ENCODE measurements at places on chromosomes 3 and 15. TPM values are rescaled to one million over a fixed set of nuclear protein-coding genes. Genes with fewer than 3 reads are reported as not detected.

The AGBL1 gene
- total RNA-seq, result not detected

- DNase-seq, result no peak
- H3K4me3 ChIP-seq, result no peak overlapping the region
- no peaks in the 10 kb centered on the region for H3K27me3 ChIP-seq
- H3K4me1 ChIP-seq, result peaks cover 14% of the 10 kb centered on the region
- no peak overlapping the region for H3K27ac ChIP-seq
- no peaks in the 10 kb centered on the region for H3K36me3 ChIP-seq
Measured at GRCh38 chr3:130895690-130896488, 2.0 kb downstream of the ATP2C1 start.

- DNase-seq, result no peak
- H3K27ac ChIP-seq, result no peak overlapping the region
- H3K27me3 ChIP-seq, result no peaks in the 10 kb centered on the region
- H3K4me3 ChIP-seq, result no peak overlapping the region
- H3K36me3 ChIP-seq, result peaks cover 50% of the 10 kb centered on the region
Measured at GRCh38 chr3:3170998-3171397, 8.5 kb downstream of the CRBN start.

DNA sequence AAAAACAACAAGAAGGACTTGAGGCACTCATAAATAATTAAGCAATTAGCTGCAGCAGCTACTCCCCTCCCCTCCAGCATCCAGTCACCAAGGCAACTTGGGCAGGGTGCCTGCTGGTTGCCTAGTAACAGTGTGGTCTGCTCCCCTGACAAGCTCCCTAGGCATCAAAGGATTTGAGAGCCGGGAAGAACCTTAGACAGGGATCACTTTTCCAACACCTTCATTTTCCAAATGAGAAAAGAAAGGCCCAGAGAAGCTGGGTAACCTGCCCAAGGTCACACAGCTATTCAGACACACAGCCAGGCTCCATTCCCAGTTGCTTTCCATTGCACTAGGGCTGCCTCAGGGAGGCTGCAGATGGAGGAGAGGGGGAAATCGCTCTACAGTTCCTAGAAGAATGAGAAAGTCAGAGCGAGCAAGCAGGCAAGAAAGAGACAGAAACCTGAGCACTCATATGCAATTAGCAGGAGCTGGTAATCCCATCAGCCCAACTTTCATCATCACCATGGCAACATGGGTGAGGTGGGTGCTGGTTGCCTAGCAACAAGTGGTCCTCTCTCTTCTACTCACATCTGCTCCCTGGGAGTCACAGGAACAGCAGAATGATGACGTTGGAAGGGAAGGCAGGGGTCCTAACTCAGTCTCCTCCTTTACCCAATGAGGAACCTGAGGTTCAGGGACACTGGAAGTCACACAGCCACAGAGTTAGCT, 3.6 kb upstream of the EIF4E3 start:
- no peaks in the 10 kb centered on the region for H3K36me3 ChIP-seq
- DNase-seq, result no peak
- peaks cover 15% of the 10 kb centered on the region for H3K4me1 ChIP-seq
- H3K27ac ChIP-seq, result no peak overlapping the region
- no peaks in the 10 kb centered on the region for H3K27me3 ChIP-seq

DNA sequence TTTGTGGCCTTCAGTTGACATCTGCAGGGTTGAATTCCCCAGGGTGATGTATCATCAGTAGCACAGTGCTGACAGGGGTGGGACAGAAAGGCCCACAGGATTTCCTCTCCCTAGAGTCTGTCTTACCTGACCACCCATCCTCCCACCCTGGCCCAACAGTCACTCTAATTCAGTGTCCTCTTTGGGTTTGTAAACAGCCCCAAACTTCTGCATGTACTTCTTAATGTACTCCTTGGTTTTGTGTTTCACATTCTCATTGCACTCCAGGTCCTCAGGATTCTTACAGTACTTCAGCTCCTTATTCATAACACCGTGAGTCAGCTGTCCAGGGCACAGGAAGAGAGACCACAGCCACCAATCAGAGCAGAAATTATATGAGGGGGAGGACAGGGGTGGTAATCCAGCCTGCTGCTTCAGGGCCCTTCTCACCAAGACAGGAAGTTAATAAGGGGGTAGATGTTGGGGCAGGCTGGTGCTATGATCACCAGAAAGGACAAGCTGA, 37.5 kb downstream of the NBEAL2 start:
- no peak overlapping the region for H3K27ac ChIP-seq
- H3K4me1 ChIP-seq, result peaks cover 22% of the 10 kb centered on the region
- no peaks in the 10 kb centered on the region for H3K27me3 ChIP-seq

Data from thyroid gland (tissue), 4 donors.